ENCODE measurements at places on chromosomes 5 and 9.

DNA sequence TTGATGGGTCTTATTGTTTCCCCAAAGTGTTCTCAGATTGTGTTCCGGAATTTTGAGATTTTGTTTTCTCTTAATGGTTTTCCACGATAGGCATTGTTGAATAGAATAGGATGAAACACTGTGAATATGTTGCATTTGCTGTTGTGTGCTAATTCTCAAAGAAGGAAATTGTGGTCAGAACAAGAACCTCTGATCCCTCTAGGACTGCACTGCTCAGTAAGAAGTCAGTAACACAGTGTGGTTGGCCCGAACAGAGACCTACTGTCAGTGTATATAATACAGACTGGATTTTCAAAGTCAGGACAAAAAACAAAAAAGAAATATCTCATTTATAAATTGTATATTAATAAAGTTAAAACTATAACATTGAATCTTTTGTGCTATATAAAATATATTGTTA lies 494.8 kb downstream of the MAT2B start:
- DNase-seq, result no peak

- DNase-seq, result no peak
Observed at GRCh38 chr5:138610918-138611677, 35.9 kb upstream of the HSPA9 start.

GRCh38 chr5:43774881-43775399 lies 172.0 kb downstream of the NNT start:
- DNase-seq, result no peak

- DNase-seq, result no peak
Observed at GRCh38 chr5:132737982-132738681, 786 bp upstream of the KIF3A start.

DNA sequence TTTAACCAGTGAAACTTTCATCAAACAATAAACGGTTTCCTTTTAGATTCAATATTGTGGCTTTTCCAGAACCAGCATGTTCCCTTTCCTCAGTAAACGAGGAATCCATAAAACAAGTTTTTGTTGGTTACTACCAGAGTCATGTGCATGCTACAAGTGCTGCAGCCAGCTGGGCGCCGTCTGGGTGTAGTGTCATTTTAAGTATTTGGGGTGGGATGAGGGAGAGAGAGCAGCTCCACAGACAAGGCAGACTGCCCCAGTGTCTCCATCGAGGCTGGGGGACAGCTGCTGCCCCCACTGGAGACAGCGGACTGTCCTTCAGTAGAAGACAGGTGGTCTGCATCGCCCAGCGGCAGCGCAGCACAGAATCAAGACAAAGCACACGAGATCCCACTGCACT lies 17.3 kb downstream of the ARPC5L start:
- DNase-seq, result no peak

GRCh38 chr9:123044586-123044985 lies 11.1 kb downstream of the GPR21 start:
- no peak for DNase-seq

- DNase-seq, result no peak
Observed at GRCh38 chr5:6721442-6721841, 8.2 kb downstream of the TENT4A start.

DNA sequence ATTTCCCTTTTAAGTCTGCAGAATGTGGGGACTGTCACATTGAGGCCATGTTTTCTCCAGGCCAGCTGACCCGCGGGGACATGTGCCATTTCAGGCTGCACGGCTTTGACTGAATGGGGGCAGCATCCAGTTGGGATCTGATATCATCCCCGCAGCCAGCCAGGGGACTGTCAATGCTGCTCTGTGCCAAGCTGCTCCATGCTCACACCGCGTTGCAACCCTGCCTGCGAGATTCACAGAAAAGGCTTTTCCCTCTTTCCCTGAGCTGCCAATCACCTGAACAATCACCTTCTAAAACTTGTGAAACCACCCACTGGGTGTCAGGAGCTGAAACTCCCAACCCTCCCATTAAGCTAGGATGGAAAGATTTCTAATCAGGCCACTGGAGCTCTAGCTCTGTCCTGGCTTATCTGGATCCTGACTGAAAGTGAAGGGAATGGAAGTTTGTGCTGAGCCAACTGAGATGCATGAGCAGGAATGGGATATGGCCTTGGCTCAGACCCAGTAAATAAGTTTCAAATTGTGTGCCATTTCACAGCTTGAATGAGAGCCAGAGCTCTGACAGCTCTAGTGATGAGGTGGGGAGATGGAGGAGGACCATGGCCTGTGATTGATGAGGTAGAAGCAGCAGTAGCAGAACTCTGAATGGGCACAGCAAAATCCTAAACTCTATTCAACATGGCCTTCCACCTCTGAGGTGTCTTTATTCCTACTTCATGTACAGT lies 34.5 kb upstream of the ZNF366 start:
- no peak for DNase-seq

DNA sequence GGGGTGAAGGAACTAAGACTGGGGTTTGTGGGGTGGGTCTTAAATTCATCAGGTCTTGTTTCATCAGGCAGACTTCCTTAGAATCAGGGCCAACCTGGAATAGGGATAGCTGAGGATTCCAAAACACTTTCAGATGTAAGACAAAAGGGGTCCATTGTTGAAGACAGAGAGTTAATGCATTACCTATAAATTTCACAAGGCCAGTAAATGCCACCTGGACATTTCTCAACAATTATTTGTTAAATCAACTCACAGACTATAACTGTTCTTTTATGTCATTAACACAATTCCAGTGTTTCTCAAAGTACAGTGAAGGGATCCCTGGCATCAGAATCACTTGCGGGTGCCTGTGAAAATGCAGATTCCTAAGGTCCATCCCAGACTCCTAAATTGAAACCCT lies 2.8 kb downstream of the MARCHF3 start:
- DNase-seq, result no peak

GRCh38 chr9:89664896-89665329 lies 60.1 kb downstream of the GADD45G start:
- no peak for DNase-seq

DNA sequence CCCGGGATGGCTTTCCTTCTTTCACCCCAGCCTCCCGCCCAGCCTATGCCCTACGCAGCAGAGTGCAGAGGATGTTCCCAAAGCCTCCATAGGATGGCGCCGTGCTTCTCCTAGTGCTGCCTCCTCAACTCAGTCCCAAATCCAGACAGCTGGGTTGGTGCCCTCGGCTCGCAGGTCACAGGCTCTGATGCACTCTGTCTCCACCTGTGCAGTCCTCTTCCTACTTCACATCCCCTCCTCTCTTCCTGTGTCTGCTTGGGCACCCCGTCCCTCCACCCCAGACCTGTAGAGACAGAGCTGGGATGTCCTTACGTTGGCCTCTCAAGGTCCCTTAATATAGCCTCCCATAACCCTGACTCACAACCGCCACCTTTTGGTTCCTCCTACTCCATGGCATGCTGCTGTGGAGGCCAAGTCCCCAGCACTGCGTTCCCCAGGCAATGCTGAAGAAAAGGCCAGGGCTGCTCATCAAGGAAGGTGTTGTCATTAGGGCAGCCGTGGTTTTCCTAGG lies 314.4 kb downstream of the GADD45G start:
- no peak for DNase-seq

- no peak for DNase-seq
Observed at GRCh38 chr5:32280656-32281081, 32.1 kb downstream of the MTMR12 start.

- DNase-seq, result no peak
Observed at GRCh38 chr5:133950821-133951612, 17.4 kb downstream of the C5orf15 start.

- no peak for DNase-seq
Observed at GRCh38 chr5:148682058-148683026, 28.0 kb upstream of the HTR4 start.

DNA sequence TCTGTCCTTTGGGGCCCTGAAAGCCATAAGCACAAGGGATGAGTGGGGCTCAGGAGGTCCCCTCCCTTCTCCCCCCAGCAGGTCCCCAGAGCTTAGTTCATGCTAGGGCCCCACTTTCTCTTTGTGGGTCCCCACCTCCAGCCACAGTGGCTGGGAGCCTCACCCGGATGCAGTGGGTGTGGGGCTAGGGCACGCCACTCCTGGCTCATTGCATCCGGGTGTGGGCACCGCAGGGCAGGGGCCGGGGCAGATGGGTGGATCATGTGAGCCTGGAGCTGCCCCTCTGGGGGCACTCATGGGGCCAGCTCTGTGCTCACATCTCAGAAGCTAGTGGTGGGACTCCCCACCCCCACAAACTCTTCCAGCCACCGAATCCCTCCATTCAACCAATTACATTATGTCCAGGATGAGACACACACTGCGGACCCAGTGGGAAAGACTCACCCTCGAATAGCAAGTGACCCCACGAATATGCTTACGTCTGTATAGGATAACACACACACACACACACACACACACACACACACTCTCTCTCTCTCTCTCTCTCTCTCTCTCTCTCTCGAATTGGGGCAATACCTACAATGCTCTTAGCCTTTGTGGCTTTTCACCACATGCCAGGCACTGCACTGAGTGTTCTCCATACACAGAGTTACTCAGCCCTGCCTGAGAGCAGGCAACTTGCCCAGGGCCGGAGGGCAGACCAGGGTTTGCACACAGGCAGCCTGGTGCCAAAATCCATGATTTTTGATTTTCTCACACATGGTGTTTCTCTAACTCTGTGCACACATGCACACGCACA lies 16.8 kb upstream of the PHYKPL start:
- peak; percentile 47 for DNase-seq

GRCh38 chr9:126294331-126295081 lies 32.1 kb upstream of the MVB12B start:
- DNase-seq, result no peak

- DNase-seq, result no peak
Observed at GRCh38 chr5:130452744-130453143, 548.5 kb downstream of the CHSY3 start.

DNA sequence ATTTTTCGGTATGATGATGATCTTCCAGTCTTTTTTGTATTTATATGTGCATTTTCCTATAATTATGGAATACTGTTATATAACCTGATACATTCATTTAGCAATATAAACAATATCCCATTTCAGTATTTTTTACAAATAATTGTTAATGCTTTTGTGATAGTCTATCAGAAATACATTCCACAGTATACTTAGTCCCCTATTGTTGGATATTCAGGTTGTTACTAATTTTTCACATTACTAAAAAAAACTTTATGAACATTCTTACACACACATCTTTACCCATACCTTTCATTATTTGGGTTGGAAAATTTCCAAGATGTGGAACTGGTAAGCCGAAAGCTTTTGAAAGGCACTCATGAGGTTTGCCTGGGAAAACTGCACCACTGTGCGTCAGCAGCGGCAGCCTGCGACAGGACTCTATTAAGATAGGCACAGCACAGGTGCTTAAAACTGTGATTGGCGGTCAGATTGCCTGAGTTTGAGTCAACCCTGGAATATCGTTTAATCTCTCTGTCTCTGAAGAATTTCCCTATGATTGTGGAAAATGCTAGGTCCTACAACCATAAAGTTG lies 147.5 kb upstream of the ERCC6L2 start:
- DNase-seq, result no peak

- DNase-seq, result no peak
Observed at GRCh38 chr5:134825212-134825611, 20.6 kb upstream of the C5orf24 start.

GRCh38 chr9:3863111-3863528 lies 337.3 kb upstream of the RFX3 start:
- no peak for DNase-seq

DNA sequence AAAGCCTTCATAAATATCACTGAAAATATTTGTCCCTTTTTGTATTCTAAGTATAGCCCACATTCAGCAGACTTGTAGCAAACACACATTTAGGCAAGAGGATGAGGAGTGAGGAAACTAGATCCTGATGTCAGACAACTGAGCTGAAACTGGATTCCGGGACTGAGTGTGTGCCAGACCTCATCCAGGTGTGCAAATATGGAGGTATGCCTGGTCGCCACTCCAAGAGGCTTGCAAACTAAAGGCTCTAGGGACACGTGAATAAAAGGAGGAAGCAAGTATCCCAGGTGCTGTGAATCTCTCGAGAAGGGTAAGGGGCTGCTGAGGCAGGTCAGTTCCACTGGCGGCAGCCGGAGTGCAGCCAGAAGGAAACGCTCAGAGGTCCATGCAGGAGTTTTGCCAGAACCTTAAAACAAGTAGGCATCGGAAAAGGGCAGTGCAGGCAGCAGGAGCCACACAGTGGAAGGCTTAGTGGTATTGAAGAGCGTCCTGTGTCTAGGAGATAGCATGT lies 77.4 kb upstream of the ALDH1B1 start:
- DNase-seq, result no peak
